ENCODE measurements at places on chromosomes 12 and 14.

- no peak for DNase-seq
Measured at GRCh38 chr12:132147423-132148367, 3.4 kb downstream of the NOC4L start.

- DNase-seq = no peak
Measured at GRCh38 chr12:57753756-57754337, 1.1 kb upstream of the MARCHF9 start.

DNA sequence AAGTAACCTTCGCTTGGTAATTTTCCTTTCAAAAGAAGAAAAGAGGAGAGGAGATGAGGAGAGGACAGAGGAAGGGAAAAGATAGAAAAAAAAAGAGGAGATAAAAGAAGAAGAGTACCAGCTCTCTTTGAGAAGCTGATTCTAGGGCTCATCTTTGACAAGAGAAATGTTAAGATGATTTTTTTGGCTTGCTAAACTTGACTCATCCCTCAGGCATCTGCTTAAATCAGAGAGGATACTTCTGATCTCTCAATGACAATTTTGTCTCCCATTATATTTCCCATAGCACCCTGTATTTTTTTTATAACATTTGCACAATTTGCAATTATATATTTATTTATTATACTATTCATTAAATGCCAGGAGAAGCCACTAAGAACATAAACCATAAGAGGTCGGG lies 17.1 kb downstream of the SYT1 start:
- no peak for DNase-seq

DNA sequence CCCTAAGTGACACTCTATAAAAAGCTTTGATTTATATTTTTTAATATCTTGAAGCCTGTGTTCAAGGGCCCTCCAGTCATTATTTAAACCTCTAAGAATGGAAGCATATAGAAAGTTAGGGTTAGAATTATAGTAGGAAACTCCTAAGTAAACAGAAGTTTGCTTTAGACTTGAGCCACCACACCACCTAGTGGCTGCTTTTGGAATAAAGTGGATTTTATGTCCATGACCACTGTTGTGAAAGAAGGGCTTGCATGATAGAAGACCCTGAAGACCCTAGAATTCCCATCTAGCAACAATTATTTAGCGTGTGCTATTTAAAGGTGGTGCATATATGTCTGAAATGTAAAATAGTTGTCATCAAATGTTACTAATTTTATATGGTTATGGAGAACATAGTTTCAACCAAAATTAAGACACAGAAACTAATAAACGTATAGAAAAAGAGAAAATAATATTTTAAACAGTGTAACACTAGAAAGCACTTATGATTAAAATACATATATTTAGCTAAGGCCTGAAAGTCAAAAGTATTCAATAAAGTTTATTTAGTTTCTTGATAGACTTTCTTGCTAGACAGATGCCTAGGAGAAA lies 21.3 kb downstream of the LRRIQ1 start:
- peak; percentile 29 for DNase-seq

DNA sequence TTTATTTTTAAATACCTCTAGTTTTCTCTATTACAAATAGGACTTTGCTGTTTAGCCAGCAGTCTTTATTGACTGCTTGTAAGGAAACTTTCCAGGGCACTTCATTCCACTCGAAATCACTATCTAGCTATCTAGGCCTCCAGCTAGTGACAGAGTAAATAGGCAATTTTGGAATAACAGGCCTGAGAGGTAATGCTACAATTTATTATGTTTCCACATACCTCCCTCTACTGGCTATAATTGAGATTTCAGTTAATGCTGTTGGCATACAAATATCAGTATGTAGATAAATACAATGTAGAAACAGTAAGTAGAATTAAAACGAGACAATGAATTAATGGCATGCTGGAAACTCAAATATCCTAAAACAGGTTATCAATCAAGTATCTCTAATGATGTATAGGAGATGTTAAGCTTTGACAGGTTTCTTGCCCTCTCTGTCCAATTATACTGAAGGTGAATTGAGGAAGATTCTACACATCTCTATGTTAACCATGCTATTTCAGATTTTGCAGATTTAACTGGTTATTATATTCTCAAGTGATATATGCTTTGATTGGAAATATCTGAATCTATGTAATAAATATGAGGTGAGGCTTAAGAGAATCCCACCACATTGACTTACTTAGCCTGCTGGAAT lies 7.2 kb downstream of the DTD2 start:
- DNase-seq = peak; percentile 33

- peak; percentile 45 for DNase-seq
Measured at GRCh38 chr14:64812412-64812811, 67.3 kb downstream of the SPTB start.

GRCh38 chr12:60257063-60257462 lies 661.2 kb downstream of the SLC16A7 start:
- no peak for DNase-seq

- peak; percentile 19 for DNase-seq
Measured at GRCh38 chr14:30906752-30907658, 32.6 kb downstream of the COCH start.

DNA sequence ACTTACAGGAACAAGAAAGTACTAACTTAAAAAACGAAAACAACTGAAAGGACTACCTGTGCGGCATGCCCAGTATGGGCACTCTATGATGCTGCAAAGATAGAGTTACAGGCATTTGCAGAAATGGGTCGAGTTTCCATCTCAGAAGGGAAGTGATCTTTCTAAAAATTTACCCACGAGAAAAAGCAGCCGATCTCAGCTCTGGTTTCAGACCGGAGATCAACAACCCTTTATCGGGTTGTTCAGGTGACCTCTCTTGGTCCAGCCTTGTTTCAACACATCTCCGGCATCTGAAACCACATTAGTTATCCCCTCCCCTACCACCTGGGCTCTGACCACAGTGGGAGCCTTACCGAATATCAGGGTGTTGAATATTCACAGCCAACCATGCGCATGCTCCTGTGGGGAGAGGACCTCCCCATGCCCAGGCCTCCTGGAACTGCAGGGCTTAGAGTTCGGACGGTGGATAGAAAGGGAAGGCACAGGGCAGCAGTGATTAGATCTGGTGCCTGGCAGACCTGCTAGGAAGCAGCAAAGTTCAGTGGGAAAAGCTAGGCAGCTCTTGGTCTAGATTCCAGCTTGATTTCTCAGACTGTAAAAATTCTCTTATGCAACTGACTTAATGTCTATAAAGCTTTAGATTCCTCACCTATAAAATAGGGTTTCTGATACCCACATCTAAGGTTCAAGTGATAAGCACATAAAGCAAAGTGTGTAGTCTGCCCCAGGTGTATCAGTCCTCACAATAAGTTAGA lies 906.0 kb downstream of the VRK1 start:
- DNase-seq = peak; percentile 55

DNA sequence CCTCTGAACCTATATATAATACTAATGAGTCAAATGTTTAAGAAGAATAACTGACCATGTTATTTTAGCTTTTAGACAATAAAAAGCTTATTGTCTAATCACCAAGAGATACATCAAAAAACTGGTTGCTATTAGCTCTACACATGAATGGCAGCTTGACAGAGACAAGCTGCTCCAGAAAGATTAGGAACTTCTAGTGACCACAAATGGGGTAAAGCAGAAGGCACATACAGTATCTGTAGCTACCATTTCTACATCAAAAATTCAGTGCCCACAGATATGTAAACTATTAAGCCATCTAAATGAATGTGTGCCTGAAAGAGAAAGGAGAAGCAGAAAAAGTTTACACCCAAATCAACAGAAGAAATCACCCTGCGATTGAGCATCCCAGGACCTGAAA lies 2.4 kb downstream of the AREL1 start:
- no peak for DNase-seq

DNA sequence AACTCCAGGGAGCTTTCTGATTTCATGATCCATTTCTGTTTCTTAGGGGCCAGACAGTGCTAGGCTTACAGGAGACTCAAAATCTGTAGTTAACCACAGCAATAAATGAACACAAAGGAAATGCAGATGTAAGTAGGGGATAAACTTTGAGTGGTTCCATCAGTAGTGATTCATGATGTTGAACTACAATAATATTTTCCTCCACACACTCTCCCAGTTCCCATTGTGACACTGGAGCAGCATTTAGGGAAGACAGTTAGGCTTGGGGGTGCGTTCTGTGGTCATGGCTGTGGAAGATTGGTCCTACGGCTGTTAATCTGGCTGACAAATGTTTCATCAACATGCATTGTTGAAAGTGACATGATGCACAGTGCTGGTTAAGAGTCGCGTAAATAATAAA lies 66.9 kb downstream of the HMGA2 start:
- DNase-seq = no peak

DNA sequence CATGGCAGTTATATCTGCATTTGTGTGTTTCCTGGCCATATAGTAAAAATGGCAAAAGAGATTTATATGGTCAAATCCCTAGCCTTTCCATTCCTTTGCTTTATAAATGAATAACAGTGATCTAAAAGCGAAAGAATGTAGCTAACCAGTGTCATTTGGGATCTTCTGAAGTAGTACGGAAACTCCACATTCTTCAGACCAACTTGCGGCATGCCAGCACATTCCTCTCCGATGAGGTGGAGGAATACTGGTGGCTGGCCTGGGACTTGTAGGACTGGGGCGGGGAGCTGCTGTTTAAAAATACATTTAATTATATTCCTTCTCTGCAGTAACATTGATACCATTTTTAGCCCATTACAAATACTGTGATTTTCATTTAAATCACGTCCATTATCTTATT lies 85.3 kb downstream of the SAMD4A start:
- DNase-seq = no peak

GRCh38 chr12:10448236-10448635 lies 4.9 kb downstream of the KLRC1 start:
- no peak for DNase-seq

DNA sequence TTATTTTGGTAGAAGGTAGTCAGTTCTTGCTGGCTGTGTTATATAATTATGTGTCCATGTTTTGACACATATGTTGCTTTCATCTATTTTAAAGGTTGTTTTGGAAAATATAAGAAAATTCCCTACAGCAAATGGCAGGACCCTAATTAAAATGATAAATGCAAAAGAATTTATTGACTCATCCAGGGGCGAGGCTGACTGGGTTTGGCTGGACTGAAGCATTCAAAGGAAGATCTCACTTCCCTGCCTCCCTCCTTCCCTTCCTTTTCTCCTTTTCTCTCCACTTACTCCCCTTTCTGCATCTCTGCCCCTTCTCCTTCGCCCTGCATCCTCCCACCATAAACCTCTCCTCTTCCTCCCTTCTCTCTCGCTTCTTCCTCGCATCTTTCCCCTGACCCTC lies 129.6 kb downstream of the SNAPC1 start:
- no peak for DNase-seq

DNA sequence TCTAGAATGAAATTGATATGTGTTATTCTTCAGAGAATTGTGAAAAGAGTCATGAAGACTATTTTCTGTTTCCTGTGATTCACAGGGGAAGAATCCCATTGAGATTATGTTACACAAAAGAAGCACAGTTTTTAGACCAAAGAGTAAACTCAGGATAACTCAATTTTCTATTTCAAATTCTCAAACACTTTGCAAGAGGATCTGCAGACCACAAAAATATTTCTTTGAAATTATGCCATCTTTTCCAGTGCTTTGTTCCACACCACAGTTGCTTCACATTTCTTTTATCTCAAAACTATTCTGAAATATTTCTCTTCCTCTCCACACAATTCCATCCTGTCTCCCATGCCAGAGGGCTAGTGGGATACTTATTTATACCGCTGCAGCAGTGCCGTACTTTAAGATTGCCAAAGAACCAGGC lies 188.9 kb upstream of the FOXG1 start:
- DNase-seq = no peak

GRCh38 chr12:55718015-55718414 lies 2.2 kb downstream of the BLOC1S1 start:
- no peak for DNase-seq

Measured in CD4-positive, alpha-beta T cell treated with Interleukin-17A for 1 hour (primary cell).